CD4-positive, alpha-beta T cell treated with Interleukin-2 at 100 ng/mL for 4 hours (primary cell): ENCODE measurements at places on chromosomes 16 and 17.

DNA sequence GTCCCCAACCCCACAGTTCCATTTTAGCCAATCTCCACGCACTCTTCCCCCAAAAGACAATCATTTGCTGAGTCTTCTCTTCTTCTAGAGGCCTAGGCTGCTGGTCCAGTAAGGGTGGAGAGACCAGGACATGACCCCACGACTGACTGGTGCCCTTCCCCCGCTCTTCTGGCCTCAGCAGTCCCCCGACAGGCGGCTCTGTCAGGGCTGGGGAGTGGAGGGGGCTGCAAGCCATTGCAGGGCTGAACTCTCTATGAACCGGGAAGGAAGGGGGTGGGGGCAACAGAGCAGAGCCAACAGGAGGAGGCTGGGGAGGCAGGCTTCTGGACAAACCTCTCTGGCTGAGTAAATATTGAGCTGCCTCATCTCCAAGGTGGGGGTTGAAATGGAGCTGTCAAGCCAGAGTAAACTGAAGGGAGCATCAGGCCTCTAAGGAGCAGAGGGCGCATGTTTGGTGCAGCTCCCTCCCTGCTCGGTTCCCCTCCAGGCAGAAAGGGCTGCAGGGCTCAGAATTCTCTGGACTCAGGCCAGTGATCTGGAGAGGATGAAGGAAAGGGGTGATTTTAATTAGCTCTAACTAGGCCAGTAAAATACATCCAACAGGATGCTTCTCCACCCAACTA, 8.7 kb downstream of the HOXB1 start:
- DNase-seq = no peak

- peak; percentile 22 for DNase-seq
Measured at GRCh38 chr16:72474501-72475123, 302.7 kb upstream of the PMFBP1 start.

- DNase-seq = no peak
Measured at GRCh38 chr17:2777242-2777867, 18.9 kb upstream of the RAP1GAP2 start.

DNA sequence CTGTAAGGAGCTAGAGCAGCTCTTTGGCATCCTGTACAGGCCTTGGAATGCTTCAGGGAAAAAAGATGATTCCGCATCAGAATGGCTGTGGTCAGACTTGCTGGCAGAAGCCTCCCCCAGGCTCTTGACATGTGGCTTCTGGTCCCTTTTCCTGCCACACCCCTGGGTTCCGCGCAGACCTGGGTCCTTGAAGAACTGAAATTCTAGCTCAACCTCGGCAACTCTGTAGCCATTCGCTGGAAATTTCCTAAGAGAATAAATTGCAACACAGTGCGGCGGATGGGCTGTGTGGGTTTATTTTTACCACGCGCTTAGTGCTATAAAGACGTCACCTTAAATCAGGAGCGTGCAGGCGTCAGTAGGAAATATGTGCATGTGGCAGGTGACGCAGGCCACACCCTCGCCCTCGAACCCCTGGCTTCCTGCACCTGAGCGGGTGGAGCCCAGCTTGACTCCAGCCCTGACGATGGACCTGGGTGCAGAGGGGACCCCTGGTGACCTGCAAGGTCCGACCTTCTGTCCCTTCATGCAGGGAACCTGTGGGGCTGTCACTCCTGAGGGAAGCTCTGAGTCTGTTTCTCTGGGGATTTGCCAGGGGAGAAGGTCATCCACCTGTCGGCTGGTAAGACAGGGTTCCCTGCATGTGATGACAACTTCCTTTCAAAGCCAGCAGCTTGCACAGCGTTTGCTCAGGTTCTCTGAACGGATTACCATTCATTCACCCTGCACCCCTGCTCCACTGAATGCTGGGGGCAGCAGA, 46.3 kb downstream of the METRNL start:
- DNase-seq = peak; percentile 12

DNA sequence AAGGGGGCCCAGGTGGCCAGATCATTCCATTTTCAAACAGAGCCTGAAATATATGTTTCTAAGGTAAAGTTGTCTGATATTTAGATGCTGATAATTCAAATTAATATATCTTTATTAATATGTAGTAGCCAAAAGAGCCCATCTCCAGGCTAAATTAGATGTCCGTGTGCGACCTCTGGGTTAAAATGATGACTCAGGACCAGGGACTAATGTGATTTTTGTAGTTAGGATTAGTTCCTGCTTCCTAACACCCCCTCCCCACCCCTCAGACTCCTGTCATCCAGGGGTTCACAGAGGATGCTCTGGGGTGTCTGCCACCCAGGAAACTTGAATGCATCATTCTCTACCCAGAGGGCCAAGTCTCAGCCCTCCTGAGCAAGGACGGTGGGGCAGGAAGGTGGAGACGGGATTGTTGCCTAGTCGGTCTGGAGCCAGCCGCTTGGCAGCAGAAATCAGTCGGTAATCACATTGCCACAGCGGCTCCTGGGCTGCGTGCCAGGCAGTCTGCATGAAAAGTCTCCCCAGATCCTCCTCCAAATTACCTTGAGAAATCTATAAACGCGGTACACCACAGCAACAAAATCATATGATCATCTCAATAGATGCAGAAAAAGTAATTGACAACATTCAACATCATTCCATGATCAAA, 29.8 kb downstream of the CNGB1 start:
- no peak for DNase-seq

GRCh38 chr16:54957403-54958166, 26.9 kb downstream of the IRX5 start:
- peak; percentile 2 for DNase-seq

- DNase-seq = no peak
Measured at GRCh38 chr17:58605986-58606385, 85.9 kb downstream of the TEX14 start.

DNA sequence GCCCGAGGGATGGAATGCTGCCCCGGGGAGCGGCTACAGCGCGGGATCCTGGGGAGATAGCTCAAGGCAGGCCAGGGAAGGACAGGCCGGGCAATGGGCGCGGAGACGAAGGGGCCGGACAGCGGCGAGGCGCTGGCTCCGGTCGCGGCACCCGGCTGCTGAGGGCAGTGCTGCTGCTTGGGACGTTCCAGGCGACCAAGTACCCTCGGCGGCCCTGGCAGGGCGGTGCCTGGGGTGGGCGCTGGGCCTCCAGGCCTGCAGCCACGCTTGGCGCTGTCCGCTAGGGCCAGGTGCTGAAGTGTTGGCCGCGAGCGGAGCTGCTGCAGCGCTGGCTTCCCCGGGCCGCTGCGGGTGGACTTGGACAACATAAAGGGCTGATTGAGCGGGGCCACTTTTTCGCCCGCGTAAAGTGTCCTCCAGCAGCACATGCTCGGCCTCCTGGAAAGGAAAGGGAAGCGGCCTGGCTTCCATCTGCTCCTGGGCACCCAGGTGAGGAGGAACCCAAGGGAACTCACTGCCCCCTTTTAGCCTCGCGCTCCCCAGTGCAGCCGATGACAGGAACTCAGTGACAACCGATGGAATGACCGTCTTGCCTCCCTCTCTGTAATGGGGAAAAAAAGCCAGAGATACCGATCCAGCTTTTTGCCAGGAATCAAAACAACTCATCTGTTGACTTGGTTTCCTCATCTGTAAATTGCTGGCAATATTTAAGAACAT, 23.7 kb downstream of the CLEC3A start:
- no peak for DNase-seq

DNA sequence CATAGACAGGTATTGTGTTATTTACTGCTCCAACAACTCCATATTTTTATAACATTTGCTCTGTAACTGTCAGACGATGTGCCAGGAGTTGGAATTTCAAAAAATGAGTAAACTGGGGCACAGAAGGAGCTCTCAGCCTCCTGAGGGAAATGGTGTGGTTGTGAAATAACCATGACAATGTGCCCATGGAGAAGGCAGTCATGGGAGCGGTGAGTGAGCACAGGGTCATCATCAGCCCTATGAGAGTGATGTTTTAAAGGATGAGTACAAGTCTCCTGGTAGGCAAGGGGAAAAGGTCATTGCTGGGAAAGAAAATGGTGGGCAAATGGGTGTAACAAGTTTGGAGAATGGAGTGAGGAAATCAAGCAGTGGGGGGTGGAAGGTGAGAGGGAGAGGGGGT, 115.0 kb upstream of the SEC14L1 start:
- no peak for DNase-seq

GRCh38 chr17:66200685-66201092, 8.8 kb upstream of the CEP112 start:
- peak; percentile 64 for DNase-seq

GRCh38 chr16:17261197-17261858, 209.4 kb downstream of the XYLT1 start:
- DNase-seq = no peak

GRCh38 chr17:15945527-15946191, 729 bp downstream of the ADORA2B start:
- DNase-seq = no peak

DNA sequence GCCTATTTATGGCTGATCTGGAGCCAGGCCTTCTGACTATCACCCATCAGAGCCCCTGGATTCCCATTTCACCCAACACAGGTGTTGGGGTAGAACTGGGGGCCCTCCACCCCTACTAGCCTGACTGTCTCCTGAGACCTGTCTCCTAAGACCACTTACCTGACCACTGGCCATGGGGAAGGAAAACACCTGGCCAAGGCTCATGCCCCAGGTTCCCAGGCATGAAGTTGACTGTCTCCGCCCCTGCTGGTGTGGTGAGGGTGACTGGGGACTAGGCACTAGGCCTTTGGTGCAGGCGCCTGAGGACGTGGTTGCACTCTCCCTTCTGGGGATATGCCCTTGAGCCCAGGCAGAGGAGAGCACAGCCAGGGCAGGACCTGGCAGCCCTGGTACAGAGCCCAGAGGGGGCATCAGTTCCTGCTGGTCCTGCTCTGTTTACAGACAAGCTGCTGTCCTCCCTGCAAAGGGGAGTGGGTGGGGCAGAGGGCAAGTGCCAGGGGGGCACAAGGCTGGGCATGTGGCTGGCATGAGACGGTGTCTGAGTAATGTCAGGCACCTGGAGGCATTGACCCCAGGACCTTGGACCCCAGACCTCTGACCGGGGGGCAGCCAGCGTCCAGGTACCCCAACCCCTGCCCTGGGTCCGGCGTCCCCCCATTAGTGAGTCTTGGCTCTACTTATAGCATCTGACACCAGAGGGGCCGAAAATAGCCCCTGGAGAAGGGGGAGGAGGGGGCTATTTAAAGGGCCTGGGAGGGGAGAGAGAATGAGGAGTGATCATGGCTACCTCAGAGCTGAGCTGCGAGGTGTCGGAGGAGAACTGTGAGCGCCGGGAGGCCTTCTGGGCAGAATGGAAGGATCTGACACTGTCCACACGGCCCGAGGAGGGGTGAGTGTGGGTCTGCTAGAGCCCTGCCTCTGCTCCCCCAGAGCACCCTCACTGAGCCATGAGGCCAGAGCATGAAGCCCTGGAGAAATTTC, at the start of gene TCAP:
TCAP (plus strand) TSS at position 769 of the 981 bp plus-strand sequence; CDS start at position 780, 11 bp downstream.
- no peak for DNase-seq

- no peak for DNase-seq
Measured at GRCh38 chr16:1155353-1156054, 2.6 kb downstream of the CACNA1H start.

- DNase-seq = no peak
Measured at GRCh38 chr17:17814162-17815061, 22.4 kb downstream of the SREBF1 start.

GRCh38 chr17:73550556-73550955, 93.7 kb downstream of the SDK2 start:
- no peak for DNase-seq

DNA sequence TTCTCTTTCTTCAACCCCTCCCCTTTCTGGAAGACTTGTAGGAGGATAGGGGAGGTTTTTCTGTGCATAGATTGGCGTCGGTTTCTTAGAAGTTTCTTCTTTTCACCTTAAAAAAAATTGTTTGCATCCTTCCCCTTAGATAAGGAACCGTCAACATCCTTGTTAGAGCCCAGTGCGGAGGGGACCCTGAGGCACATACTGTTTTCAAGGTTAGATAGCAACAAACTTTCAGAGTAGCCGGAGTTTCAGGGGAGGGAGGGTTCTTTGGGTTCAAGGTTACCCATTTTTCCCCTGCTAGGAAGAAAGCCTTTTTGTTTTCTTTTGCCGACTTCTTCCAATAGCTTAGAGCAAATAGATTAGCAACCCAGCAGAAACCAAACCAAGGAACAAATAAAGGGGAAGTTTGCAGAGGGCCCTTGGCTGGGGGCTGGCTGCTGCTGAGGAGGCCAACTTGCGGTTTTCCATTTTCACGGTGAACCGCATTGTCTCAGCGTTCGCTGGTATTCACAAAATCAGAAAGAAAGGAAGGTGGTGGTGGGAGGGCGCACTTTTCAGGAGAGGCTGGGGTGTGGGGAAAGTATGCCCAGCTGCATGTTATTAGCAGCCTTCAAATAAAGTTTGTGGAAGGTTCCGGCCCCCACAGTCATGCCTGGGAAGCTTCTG, 28.8 kb downstream of the MSI2 start:
- DNase-seq = peak; percentile 39

DNA sequence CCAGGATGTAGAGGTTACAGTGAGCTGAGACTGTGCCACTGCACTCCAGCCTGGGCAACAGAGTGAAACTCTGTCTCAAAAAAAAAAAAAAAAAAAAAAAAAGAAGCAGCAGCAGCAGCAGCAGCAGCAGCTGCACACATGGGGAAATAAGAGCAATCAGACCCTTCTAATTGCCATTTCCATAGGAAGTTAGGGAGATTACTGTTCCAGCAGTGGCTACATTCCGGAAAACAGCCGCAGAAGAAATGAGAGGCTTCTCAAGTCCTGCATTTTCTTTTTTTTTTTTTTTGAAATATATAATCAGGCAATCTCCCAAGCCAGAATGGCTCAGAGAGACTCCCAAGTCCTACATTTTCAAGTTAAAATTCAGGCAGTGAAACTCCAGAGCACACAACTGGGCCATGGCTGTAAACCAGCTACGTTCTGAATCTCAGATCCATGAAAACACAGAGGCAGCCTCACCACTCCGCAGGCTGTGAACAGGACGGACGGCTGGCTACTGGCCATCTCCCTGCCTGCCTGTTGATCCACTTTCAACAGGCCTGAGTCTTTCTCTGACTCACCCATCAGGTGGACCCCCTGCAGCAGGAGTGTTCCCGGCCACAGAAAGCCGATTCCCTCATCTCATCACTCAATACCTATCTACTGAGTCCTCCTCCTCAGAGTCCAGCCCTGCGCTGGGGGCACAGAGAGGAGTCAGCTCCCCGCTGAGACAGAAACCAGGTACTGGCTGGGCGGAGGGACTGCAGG, 15.0 kb downstream of the TRPV1 start:
- DNase-seq = no peak

DNA sequence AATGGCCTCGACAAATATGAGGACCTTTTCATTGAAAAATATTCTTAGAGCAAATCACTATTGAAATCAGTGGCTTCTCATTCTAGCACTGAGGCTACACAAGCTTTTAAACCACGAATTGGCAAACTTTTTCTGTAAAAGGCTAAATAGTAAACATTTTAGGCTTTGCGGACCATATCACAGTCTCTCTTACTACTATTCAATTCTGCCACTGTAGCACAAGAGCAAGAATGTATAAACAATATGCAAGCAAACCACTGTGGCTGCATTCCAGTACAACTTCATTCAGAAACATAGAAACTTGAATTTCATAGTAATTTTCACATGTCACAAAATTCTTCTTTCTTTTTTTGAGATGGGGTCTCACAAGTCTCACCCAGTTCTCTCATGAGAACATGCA, 49.1 kb downstream of the PHLPP2 start:
- no peak for DNase-seq

GRCh38 chr17:15213381-15214087, 51.6 kb downstream of the PMP22 start:
- DNase-seq = no peak

- no peak for DNase-seq
Measured at GRCh38 chr16:73171380-73171779, 123.5 kb upstream of the ZFHX3 start.

GRCh38 chr17:82091264-82092066, 6.6 kb downstream of the FASN start:
- DNase-seq = no peak

GRCh38 chr16:78879011-78879410, 721.5 kb downstream of the MAF start:
- DNase-seq = no peak

GRCh38 chr17:40315678-40316570, 6.9 kb downstream of the RARA start:
- DNase-seq = no peak
